ENCODE measurements at places on chromosomes 12 and 14.

GRCh38 chr12:109203480-109203879 lies 87.1 kb downstream of the ACACB start:
- no peak for DNase-seq

- no peak for DNase-seq
Measured at GRCh38 chr14:92039063-92039718, 668 bp downstream of the TRIP11 start.

- no peak for DNase-seq
Measured at GRCh38 chr12:32947206-32948067, 50.9 kb upstream of the PKP2 start.

GRCh38 chr12:89831310-89832095 lies 122.9 kb upstream of the ATP2B1 start:
- DNase-seq, result no peak

DNA sequence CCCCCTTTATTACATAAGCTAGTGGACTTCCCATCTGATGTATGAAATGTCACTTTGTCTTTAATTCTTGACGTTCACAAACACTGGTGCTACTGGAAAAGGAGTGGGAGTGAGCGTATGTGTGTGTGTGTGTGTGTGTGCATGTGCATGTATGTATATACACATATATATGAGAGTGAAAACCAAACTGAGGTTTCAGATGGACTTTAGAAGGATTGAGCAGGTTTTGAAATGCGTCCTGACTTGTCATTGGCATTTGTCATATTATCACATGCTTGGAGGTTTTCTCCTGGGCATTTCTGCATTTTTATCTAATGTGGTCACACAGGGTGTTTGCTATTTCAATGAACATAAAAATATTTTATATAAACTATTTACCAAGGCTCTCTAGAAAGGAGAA lies 1085.9 kb downstream of the BCL11B start:
- no peak for DNase-seq

DNA sequence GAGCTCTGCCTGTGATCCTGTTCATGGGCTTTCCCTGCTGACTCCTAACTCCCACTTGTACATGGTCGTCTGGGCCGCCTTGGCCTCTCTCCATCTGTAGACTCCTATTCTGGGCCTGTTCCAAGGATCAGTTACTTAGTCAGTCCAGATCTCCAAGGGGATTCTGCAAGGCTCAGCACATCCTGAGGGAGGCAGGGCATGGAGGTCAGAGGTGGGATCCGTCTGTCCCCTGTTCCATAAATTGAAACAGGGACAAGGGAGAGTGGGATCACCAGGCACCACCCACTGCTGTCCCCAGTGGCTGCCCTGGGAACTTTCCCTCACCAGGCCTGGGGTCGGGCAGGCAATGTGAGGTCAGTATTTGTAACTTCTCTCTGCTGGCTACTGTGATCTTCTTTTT lies 43.5 kb downstream of the KCTD10 start:
- no peak for DNase-seq

- DNase-seq, result no peak
Measured at GRCh38 chr14:54146601-54147000, 190.0 kb upstream of the BMP4 start.

DNA sequence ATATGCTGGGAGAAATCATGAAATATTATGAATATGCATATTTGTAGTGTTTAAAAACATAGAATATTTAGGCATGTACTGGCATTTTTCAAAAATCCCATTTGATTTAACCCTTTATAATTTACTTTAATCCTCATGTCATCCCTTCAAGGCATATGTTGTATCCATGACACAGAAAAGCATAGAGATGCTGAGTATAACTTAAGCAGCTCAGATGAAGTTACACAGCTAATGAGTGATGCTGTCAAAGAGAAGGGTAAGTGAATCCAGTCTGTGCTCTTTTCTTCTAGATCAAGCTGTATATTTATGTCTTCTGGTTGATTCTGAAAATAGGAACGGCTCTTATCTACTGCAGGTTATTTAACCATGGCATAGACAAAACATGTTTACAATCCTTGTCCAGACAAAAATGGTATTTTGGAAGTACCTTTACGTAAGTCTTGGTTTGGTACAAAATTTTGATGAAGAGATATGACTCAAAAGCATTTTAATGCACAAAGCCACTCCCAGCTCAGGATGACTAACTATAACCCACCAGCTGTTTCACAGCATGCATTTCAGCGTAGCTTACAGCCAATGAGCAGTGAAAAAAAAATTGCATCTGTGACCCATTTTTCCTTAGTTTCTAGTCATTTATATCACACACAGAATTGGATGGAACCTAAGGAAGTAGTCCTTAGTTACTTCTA lies 201.7 kb downstream of the STXBP6 start:
- no peak for DNase-seq

- no peak for DNase-seq
Measured at GRCh38 chr14:91327250-91327595, 82.7 kb upstream of the GPR68 start.

- no peak for DNase-seq
Measured at GRCh38 chr12:103523771-103524170, 28.0 kb upstream of the C12orf42 start.
